ENCODE measurements at places on chromosomes 7 and 10. TPM values are rescaled to one million over a fixed set of nuclear protein-coding genes. Genes with fewer than 3 reads are reported as not detected.

The TEX36 gene
- total RNA-seq: not detected

DNA sequence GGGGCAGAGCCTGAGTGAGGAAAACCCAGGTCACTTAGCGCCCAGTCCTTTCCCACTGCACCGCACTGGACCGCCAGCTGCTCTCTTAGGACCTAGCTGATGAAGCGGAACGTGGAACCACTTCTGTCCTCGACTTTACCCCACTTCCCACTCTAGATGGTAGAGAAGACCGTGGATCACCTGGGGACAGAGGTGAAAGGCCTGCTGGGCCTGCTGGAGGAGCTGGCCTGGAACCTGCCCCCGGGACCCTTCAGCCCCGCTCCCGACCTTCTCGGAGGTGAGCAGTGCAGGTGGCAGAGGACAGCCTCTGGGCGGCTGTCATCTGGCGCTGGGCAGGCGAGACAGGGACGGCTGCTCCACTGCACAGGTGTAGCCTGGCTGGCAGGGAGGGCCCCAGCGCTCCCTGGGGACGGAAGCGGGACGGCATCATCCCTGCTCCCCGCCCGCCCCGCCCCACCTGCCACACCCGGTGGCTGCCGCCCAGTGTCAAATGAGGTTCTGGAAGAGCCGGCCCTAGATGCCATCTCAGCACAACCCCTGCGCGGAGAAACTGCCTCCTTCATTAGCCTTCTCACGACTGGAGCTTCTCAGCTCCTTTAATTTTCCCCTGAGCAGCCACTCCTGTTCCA is 11.7 kb downstream of the PLAC9 start:
- H3K27ac ChIP-seq: peak overlapping the region; percentile 46
- peaks cover 12% of the 10 kb centered on the region for H3K27me3 ChIP-seq
- peaks cover 7% of the 10 kb centered on the region for H3K36me3 ChIP-seq

DNA sequence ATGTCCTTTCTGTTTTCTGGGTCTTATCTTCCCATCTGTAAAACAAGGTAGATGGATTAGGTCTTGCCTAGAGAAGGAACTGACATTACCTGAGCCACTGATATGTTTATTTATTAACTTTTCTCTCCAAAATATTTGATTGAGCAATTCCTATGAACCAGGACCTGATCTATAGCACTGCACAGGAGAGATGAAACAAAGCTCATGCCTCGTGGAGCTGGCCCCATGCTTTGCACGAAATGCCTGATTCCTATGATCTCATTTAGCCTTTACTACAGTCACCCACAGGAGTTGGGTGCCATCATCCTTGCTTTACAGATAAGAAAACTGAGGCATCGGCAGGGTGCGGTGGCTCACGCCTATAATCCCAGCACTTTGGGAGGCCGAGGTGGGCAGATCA is 48.2 kb upstream of the ZMIZ1 start:
- no peak overlapping the region for H3K27ac ChIP-seq
- peaks cover 6% of the 10 kb centered on the region for H3K4me1 ChIP-seq
- peaks cover 4% of the 10 kb centered on the region for H3K36me3 ChIP-seq
- peaks cover 13% of the 10 kb centered on the region for H3K27me3 ChIP-seq

- H3K36me3 ChIP-seq: no peaks in the 10 kb centered on the region
- peaks cover 35% of the 10 kb centered on the region for H3K27me3 ChIP-seq
- no peak overlapping the region for H3K27ac ChIP-seq
- H3K4me1 ChIP-seq: peaks cover 12% of the 10 kb centered on the region
Measured at GRCh38 chr10:103540722-103541121, 47.2 kb downstream of the NEURL1 start.

The CHN2 gene
- not detected for total RNA-seq

- peak; percentile 61 for DNase-seq
- H3K36me3 ChIP-seq: no peaks in the 10 kb centered on the region
- no peak overlapping the region for H3K4me3 ChIP-seq
- H3K27ac ChIP-seq: no peak overlapping the region
Measured at GRCh38 chr7:16891338-16891737, 9.6 kb upstream of the AGR3 start.

The AVL9 gene
- total RNA-seq: 37.3 TPM

DNA sequence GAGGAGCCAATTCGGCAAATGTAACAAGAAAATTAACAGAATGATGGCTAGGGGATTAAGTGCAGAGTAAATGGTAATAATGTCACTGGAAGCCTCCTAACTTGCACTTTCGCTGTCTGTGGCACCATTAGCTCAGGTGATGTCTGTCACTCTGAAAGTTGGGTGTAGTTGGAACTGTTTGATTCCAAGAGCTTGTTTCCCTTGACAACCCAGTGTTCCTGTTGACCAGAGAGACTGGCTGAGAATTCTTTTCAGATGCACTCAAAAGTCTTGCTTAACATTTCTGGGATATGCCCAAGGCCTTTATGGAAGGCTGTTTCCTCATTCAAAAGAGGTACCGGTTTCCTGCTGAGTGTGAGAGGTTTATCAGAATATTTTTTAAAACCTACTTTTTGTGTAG is 49.6 kb downstream of the PLPP4 start:
- peak; percentile 56 for DNase-seq
- H3K36me3 ChIP-seq: peaks cover 41% of the 10 kb centered on the region
- peak overlapping the region; percentile 63 for H3K27ac ChIP-seq
- peaks cover 3% of the 10 kb centered on the region for H3K27me3 ChIP-seq
- peaks cover 84% of the 10 kb centered on the region for H3K4me1 ChIP-seq

DNA sequence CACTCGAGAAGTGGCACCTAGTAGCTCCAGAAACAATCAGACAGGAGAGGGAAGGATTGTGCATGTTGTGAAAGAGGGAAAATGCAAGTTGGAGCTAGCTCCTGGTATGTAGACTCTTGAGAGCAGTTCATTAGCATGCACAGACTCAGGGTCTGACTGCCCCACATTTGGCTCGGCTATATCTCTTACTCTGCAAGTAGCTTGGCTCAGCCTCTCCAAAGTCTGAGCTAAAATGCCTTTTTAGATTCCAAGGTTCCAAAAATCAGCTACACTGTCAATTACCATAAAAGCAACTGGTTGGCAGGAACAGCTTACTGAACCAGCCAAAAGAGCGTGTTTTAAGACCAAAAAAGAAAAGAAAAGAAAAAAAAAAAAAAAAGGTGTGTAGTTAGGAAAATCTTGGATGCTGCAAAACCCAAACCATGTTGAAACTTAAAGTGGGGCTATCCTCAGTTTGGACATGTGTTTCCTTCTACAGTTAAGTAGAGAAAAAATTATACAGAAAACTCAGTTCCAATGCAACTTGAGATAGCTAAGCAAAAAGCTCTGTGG is 65.5 kb downstream of the MKX start:
- peaks cover 25% of the 10 kb centered on the region for H3K4me1 ChIP-seq
- H3K4me3 ChIP-seq: peak overlapping the region; percentile 38
- H3K36me3 ChIP-seq: no peaks in the 10 kb centered on the region
- DNase-seq: no peak
- 0 out of 2 replicates have a peak, but pooled peaks cover under 1% of the 10 kb centered on the region for H3K27me3 ChIP-seq

DNA sequence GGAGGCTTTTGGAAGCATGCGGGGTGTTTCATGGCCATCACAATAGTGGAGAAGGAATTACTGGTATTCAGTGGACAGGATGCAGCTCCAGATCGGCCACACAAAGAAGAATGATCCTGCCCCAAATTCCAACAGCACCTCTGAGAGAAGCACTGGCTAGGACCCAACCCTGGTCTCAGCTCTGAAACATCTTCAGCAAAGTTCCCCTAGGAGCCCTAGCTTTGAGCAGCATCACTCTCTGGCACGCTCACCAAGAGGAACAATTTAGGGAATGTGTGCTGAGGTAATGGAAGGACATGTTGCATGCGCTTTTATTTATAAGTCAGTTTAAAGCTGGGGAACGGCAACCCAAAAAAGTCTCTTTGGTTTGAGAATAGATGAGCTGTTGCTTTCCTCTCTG is 5.5 kb upstream of the OPN1SW start:
- H3K36me3 ChIP-seq: peaks cover 18% of the 10 kb centered on the region
- peak; percentile 39 for DNase-seq
- peaks cover 15% of the 10 kb centered on the region for H3K27me3 ChIP-seq

DNA sequence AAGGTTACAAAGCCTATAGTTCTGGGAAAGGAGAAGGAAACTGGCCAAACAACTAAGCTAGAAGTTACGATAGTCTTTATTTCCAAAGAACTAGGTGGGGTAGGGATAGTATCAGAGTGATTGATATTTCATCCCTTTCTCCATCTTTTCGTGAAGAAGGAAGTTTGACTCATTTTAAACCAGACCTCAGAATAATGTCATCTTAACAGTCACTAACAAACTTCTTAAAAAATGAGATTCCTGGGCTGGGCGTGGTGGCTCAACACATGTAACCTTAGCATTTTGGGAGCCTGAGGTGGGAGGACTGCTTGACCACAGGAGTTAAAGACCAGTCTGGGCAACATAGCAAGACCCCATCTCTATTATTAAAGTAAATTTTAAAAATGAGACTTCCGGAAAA is 69.4 kb downstream of the ARL4A start:
- peak overlapping the region; percentile 73 for H3K27ac ChIP-seq
- peaks cover 64% of the 10 kb centered on the region for H3K4me1 ChIP-seq
- no peak overlapping the region for H3K4me3 ChIP-seq
- peaks cover 5% of the 10 kb centered on the region for H3K36me3 ChIP-seq
- DNase-seq: no peak
- H3K27me3 ChIP-seq: no peaks in the 10 kb centered on the region

- H3K36me3 ChIP-seq: no peaks in the 10 kb centered on the region
- peaks cover 9% of the 10 kb centered on the region for H3K27me3 ChIP-seq
- H3K4me1 ChIP-seq: no peaks in the 10 kb centered on the region
- DNase-seq: no peak
- H3K4me3 ChIP-seq: no peak overlapping the region
Measured at GRCh38 chr10:100391163-100392002, 44.4 kb downstream of the SCD start.
